ENCODE measurements at places on chromosomes 16 and 17.

DNA sequence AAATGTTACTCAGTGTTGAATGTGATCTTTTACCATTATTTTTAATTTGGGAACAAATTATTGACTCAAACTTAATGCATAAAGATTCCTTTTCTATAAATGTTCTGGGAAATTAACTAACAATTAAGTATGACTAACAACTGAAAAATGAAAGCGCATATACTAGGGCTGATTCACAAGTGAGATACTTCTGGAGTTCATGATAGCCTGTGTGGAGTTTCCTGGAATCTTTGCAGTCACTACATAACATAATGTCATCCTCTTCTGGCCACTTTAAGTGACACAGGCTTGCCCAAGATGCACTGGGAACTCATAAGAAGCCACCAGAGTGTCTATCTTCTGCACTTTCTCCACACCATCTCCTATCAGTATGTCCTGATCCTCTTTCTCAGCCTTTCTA lies 450.3 kb upstream of the CDH11 start:
- DNase-seq = no peak

DNA sequence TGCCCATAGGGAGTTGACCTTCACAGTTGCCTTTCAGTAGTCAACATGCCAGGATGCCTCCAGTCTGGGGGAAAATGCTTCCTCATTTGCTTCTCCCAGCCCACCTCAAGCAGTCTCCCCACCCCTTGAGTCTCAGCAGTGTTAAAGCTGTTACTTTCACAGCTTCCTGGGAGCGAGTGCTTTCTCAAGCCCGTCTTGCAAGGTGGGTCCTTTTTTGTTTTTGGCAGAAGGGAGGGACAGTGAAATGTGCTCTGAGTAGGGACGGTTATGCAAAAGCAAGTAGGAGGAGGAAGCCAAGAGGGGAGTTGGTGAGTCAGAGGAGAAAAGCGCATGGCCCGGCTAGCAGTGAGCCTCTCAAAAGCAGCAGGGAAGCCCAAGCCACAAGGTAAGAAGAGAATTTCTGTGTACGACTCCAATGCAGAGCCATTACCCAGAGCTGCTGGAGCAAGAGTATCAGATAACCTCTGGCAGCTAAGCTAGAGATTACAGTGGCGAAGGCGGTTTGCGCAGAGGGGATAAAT lies at the start of gene CHST4:
Gene CHST4, plus strand, starts transcription at position 316 of the 521 bp plus-strand sequence. CDS start 10,252 bp downstream, outside the sequence.
- DNase-seq = no peak

- DNase-seq = no peak
These were observed 33.8 kb downstream of the FA2H start for GRCh38 chr16:74740795-74741304.

DNA sequence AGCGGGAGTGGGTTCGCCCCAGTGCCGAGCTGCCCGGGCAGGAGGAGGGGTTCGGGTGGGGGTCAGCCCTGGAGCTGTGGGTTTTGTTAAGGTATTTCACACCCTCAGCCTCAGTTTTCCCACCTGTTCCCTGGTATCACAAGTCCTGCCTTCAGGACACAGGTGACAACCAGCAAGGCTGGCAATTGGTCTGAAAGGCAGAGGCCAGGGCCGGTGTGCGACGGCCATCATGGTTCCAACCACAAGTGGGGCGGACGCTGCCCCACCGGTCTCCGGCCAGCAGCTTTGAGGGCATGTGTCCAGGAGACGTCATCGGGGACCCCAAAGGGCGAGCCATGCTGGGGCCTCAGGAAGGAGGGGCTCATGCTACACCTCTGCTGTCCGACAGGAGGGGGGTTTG lies 10.8 kb downstream of the ZNF469 start:
- no peak for DNase-seq

- DNase-seq = no peak
These were observed 1.2 kb upstream of the CBLN1 start for GRCh38 chr16:49282690-49283375.

GRCh38 chr17:11074451-11074850 lies 166.6 kb upstream of the SHISA6 start:
- no peak for DNase-seq

DNA sequence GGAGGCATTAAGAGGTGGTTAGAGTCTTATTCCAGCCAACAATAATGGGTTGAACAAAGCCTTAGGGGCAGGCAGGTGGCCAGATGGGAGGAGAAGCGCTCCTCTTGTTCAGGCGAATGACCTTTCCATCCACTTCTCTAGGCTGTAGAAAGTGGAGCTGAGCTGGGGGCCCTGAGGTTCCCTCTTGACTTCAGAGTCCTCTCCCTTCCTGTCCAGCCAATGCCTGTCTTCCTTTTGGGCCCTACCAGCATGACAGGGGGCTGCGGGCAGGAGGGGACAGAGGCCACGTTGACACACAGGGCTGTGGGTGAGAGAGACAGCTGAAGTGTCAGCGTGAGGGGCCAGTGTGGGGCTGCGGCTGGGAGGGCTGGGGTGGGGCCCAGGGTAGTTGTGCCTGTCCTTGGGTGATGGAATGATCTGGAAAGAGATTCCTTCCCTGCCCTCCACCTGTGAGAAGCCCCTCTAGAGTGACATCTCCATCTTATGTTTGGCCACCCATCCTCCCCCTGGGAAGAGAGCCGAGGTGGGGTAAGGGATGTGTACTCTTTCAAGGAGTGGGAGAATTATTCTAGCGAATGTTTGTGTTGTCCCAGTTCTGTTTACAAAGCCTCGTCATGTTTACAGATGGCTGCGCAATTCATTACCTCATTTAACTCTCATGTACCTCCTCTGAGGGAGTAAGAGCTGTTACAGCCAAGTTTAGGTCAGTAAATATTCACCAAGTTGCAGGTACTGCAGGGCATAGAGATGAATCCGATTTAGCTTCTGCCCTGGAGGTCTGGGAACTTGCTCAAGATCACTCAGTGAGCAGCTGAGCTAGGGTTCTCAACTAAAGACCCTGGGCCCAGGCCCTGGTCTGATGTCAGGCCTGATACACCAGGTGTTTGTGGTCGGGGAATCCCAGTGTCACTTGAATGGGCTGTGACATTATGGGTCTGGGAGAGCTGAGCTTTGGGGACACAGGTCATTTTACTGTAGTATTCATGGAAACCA lies 3.3 kb downstream of the ERBB2 start:
- DNase-seq = no peak

DNA sequence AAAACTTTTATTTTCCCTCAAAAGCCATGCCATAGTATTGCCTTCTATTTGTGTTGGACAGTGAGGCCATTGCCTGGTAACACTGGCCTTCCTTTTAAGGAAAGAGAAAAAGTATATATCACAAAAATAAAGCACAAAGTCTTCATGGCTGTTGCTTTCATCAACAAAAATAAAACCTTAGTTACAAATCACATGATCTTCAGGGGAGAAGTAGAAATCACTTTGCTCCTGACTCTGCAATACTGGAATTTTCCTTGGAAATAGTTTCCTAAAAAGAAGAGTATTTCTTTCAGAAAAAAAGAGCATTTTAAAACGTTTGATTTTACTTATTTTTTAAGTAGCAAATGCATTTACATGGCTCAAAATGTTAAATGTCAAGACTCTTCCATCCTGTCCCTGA lies 41.9 kb downstream of the FAM20A start:
- DNase-seq = no peak

DNA sequence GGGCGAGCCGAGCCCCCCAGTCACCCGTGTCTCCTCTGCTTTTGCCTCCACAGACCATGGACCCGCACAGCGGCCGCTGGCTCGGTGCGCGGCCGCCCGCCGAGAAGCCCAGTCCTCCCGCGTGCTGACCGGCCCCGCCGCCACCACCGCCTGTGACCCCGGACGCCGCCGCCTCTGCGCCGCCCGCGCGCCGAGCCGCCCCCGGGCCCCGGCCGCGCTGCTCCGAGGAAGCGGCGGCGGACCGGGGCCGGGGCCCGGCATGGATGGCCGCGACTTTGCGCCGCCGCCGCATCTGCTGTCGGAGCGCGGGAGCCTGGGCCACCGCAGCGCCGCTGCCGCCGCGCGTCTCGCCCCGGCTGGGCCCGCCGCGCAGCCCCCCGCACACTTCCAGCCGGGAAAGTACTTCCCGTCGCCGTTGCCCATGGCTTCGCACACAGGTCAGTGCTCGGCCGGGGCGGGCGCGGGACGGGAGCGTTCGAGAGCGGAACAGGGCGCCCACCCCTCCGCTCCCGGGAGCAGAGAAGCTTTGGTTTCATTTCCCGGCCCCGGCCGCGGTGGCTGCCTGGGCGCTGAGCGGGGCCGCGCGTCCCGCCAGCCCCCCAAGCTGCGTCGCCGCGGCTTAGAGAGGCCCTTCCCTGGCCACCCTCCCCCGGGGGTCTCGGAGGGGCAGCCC lies 4.4 kb downstream of the BAHCC1 start:
- no peak for DNase-seq

GRCh38 chr16:29920288-29921033 lies 5.6 kb downstream of the KCTD13 start:
- DNase-seq = no peak

DNA sequence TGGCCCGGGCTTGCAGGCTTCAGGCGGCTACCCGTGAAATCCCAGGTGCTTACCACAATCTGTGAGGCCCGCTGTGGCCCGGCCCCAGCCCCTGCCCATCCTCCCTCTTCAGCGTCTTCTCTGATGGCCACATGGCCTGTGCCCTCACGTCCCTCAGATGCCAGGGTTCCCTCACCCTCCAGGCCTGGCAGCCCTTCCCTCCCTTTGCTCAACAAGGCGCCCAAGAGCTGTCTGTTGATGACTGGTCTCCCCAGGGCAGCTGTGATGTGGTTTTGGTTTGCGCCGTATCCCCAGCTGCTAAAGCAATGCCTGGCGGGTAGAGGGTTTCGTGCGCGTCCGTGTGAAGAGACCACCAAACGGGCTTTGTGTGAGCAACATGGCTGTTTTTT lies 35.1 kb downstream of the PMM2 start:
- no peak for DNase-seq

DNA sequence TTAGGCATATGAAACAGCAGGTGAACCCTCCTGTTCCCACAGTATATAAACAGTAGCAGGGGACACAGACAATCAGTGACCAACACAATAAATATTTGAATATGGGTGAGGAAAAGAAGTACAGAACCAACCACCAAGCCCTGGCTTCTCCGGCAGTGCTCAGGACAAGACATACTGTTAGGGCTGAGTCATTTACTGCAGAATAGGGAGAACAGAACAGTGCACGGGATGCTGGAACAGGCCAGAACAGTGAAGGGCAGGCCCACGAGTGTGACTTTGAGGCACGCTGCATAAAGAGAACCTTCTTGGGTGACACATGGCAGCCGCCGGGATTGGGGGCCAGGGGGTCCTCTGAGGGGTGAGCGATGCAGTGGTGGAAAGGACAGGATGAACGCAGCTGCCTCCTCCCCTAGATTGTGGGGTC lies 160.4 kb downstream of the CMIP start:
- DNase-seq = no peak

Data from activated CD8-positive, alpha-beta T cell treated with anti-CD3 and anti-CD28 coated beads, Interleukin-2, amount 10 ng/mL, durations not matched to agents 7 days and 5 days (primary cell).